ENCODE measurements at places on chromosomes 4 and X.

GRCh38 chr4:181043486-181043885, 1199.7 kb upstream of the TENM3 start:
- DNase-seq = no peak

- no peak for DNase-seq
These were observed 262.7 kb upstream of the MAD2L1 start for GRCh38 chr4:120329386-120329785.

DNA sequence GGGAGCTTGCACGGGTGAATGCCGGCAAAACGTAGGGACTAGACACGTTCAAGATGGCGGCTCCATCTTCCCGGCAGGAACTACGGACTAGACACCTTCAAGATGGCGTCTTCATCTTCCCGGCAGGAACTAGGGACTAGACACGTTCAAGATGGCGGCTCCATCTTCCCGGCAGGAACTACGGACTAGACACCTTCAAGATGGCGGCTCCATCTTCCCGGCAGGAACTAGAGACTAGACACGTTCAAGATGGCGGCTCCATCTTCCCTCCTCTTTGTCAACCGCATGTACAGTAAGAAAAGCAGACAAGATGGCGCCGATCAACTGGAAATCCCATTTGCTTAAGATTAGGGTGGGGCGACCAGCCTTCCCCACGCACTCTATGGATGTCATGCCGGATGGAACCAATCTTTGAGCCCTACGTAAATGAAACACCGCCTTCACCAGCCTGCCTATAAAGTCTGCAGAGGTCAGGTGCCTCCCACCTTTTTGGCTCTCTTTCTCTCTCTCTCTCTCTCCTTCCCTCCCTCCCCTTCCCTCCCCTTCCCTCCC, 222.4 kb downstream of the CRLF2 start:
- peak; percentile 82 for DNase-seq

GRCh38 chr4:140851032-140851636, 94.9 kb upstream of the TBC1D9 start:
- DNase-seq = peak; percentile 85

GRCh38 chrX:31117266-31117665, 45.4 kb upstream of the FTHL17 start:
- no peak for DNase-seq

DNA sequence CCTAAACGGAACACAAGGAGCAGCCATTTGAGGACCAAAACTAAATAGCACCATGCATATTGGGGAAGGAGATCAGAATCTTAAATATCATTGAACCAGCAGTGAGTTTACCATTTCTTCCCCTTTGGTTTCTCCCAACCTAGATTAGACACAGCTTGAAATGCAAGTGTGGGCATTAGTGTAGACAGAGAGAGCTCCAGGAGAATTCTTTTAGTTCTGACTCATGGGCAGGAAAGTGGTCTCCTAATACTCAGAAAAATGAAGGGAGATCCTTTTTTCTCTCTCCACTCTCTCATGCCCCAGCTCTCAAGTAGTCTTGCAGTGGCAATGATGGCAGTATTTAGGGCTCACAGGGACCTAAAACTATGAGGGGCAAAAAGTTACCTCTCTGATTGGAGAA, 567.9 kb downstream of the INPP4B start:
- DNase-seq = no peak

- DNase-seq = no peak
These were observed 1.9 kb downstream of the ARHGAP6 start for GRCh38 chrX:11663875-11664210.

DNA sequence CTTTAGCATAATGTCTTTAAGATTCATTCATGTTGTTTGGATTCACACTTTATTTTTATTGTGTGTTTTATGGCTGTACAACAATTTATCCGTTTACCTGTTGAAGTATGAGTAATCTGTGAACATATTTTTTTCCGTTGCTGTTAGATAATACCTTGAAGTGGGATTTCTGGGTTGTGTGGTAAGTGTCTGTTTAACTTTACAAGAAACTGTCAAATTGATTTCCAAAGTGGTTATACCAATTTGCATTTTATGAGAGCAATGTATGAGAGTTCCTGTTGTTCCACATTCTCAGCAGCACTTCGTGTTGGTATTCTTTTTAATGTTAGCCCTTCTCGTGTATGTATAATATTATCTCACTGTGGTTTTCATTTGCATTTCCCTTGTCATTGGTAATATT, 53.6 kb downstream of the USP53 start:
- DNase-seq = no peak

GRCh38 chr4:88382621-88383020, 4.0 kb downstream of the HERC6 start:
- DNase-seq = peak; percentile 93

DNA sequence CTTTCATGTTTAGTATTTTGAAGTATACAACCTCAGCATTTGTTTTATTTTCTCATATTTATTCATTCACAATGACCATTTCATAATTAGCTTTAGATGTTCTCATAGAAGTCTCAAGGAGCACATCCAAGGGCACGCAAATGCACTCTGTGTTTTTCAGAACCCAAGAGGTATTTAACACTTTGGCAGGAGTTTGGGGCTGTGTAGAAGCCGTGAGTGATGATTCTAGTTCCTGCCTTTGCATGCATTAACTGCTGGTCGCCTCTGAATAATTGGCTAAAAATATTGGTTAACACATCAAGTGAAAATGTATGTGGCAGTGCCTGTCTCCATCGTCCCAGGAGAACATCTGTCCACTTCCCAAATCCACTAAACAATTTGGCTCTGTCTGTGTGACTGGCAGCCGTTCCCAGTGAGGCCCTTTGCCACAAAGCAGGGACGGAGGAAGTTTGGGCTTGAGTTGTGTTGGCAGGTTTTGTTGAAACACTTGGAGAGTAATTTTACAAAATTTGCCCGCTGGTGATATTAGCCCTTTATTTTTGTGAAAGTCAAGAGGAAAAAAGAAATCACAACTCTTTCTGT, 730.7 kb upstream of the SLIT2 start:
- no peak for DNase-seq

- no peak for DNase-seq
These were observed 79.4 kb downstream of the FAM53A start for GRCh38 chr4:1604706-1605205.

GRCh38 chrX:135585153-135585552, 64.7 kb downstream of the INTS6L start:
- no peak for DNase-seq

GRCh38 chr4:145324161-145324560, 143.8 kb upstream of the OTUD4 start:
- no peak for DNase-seq

DNA sequence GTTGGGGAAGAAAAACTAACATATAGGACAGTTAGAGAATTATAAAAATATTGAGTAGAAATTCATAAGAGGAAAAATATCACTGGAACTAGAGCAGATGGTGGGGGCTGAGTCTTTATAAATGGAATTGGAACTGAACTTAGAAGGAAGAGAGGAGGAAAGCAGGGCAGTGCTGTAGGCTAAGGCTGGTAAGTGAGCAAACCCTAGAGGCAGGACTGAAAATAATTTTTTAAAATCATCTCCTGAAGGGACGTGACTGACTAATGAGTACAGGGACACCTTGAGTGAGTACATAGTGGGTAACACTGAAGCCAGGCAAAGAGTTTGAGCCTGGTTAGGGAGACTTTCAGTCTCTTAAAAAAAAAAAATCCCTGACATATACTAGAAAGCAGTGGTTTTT, 63.3 kb downstream of the GALNT7 start:
- peak; percentile 26 for DNase-seq

DNA sequence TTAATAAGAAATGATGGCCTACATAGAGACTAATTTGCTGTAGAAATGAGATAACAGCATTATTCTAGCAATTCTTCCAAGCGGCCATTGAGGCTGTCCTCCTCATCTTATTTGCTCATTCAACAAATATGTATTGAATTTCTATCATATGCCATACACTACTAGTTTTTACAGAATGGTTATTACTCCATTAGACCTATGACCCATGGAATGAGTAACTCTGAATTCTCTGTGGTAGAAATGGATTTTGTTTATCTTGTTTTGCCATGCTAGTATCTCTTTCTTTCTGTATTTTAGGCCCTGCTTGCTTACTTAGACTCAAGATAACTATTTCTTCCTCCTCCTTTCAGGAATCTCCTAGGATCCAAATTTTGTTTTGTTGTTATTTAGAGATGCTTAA, 103.5 kb downstream of the RPA4 start:
- DNase-seq = no peak

DNA sequence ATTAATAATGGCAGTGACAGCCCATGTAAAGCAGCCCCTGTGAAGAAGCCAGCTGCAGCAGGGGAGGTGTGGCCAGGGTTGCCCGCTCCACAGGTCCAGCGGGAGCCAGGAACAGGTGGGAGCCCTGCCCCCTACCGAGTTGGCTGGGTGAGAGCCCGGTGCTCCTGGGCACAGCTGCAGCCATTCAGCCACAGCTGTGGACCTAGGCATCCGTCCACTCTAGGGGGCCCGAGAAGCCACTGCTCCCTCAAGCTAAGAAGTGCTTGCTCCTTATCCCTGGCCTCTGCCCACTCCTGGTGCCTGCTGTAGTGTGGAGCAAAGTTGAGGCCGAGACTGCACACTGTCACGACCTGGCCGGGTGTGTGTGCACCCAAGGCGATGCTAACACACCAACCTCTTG, 1469.0 kb downstream of the PCDH7 start:
- no peak for DNase-seq

DNA sequence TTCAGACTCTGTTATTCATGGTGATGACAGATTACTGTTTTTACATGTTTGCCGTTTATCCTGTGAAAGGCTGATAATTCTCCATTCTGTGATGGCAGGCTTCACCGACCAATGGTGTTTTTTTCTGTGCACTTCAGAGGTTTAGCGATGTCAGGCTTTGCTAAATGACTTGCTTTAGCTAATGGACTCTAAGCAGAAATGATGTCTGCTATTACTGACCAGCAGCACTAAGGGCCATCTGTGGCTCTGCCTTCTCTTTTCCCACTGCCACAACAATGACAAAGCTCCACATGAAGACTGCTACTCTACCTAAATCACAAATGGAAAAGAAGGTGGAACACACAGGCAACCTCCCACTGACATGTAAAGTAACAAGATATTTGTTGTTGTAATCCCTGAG, 68.4 kb upstream of the ALB start:
- no peak for DNase-seq

DNA sequence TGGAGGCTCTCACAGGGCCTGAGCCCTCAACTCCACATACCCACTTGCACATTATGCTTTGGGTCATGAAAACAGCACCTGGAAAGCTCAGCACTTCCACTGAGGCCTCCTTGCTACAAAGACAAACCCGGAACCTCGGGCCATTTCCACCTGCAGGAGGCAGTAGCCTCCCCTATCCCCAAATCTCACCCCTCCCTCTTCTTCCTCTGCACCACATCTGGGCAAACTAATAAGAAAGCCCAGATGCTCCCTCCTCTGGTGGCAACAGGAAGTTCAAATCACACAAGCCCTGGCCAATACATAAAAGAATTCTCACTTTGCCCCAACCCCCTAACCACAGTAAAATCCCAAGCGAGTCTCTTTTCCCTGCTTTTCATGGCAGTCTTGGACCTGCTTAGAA, 136.4 kb downstream of the MAPK10 start:
- DNase-seq = peak; percentile 0

All from suppressor macrophage treated with lipopolysaccharide for 4 hours (primary cell).